ENCODE measurements at places on chromosomes 3 and 15.
A peak's percentile ranks its signal among the peaks of the same experiment; 100 is the strongest.

DNA sequence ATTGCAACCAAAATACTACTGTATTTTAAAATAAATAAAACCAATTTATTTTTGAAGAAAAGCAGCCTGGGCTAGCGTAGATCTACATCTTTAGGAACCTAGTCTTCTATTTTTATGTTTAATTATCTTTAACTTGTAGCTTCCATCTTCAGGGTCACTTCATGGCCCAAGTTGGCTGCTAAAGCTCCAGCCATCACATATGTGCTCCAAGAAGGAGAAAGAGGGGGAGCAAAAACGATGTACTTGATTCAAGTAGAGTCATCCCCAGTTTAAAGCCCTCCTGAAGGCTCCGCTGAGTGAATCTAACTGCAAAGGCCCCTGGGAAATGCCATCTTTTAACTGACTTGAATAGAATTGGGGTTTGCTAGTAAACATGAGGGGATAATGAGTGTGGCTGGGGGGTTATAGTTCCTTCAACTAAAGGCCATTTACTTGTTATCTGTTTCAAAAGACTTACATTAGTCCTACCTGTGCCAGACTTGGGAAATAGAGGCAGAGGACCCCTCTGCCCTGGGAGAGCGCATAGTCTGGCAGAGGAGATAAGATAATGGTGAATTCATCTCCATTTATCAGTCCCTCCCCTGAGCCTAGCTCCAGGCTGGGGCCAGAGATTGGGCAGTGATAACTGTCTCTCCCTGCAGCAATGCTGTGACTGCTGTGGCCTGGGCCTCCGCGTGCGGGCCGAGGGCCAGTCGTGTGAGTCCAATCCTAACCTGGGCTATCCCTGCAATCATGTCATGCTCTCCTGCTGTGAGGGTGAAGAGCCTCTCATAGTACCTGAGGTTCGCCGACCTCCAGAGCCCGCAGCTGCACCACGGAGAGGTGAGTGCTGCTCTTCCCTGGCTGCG lies 64.6 kb downstream of the FBLN2 start:
- DNase-seq, result no peak

- no peak for DNase-seq
Measured at GRCh38 chr3:189157232-189158007, 14.4 kb upstream of the TPRG1 start.

DNA sequence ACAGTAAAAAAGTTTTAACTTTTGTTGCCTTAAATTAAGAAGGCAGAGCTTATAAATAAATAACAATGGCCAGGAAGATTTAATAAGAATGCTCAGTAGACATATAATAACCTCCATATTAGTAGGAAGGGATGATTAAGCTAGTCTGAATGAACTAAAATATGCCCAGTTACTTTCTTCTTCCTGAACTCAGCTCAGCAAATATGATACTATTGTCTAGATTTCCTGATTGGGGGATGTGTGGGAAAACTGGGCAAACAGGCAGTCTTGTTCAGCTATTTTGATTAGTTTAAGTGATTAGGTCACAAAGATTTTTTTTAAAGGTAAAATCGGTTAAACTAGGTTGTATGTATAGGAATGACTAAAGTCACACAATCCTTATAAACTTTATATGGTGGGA lies 167.2 kb upstream of the SLC2A2 start:
- DNase-seq, result no peak

- no peak for DNase-seq
Measured at GRCh38 chr3:127682561-127682960, 9.8 kb downstream of the ABTB1 start.

- no peak for DNase-seq
Measured at GRCh38 chr3:185797108-185797881, 27.5 kb downstream of the IGF2BP2 start.

DNA sequence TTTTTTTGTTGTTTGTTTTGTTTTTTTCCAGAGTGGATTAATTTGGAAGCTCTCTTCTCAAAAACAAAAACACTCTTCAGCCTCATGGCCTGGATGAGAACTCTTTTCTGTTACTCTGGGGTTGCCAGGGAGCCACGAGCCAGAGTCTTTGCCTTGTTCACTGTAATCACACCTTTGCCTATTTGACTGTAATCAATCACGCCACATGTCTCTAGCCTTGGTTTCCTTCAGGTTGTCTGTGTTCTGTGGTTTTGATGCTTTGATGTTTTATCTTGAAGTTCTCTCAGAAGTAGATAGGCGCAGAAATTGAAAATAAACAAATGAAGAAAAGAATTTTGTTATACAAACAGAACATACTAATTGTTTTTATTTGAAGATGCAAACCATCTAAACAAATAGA lies 62.3 kb upstream of the IGF1R start:
- no peak for DNase-seq

- no peak for DNase-seq
Measured at GRCh38 chr3:118984699-118985098, 49.9 kb downstream of the IGSF11 start.

DNA sequence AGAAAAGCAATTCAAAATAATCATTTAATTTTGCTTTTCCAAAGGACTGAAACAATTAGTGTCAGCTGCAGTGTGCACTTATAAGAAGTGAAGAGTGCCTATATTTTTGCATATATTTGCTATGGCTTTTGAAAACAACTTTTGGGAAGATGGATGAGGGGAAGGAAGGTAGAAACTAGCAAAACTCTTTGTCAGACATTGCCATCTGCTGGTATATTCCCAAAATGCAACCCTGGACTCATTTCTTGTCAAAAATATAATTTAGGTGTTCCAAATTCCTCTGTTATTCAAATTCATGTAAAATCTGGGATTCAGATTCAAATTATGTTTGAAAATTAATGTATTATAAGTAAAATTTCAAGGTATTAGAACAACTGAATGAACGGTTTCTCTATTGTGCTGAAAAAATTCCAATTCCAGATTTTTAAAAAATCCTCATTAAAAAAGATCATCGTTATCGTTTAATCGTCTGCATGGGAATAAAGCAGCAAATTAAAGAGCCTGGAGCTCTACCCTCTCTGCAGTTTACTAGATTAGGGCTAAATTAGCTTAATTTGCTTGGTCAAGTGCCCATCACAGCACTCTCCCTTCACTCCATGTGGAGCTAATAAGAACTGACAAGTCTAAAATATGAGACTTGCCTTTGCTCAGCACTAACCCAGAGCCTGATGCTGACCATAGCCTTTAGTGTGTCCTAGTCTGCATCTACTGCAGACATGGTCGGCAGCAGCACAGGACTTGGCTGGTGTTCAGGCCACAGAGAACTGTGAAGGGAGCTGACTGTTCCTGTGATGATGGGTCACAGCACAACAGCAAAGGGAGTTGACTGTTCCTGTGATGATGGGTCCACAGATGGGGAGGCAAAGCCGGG lies 67.9 kb upstream of the MITF start:
- peak; percentile 60 for DNase-seq

- no peak for DNase-seq
Measured at GRCh38 chr3:113409676-113410075, 31.6 kb downstream of the CFAP44 start.

GRCh38 chr15:45784656-45785055 lies 149.8 kb downstream of the SQOR start:
- no peak for DNase-seq

DNA sequence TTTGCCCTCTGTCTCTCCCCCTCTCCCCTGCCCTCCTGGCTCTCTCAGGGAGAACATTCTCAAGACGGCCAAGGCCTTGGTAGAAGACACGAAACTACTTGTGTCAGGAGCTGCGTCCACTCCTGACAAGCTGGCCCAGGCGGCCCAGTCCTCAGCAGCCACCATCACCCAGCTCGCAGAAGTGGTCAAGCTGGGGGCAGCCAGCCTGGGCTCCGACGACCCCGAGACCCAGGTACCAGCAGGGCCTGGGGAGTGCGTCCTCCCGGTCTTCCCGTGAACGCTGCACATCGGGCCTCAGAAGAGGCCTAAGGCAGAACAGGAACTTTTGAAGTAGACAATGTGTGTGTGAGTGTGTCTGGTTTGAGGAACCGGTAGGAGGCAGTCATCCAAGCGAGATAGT lies 245.4 kb upstream of the TPM1 start:
- no peak for DNase-seq

DNA sequence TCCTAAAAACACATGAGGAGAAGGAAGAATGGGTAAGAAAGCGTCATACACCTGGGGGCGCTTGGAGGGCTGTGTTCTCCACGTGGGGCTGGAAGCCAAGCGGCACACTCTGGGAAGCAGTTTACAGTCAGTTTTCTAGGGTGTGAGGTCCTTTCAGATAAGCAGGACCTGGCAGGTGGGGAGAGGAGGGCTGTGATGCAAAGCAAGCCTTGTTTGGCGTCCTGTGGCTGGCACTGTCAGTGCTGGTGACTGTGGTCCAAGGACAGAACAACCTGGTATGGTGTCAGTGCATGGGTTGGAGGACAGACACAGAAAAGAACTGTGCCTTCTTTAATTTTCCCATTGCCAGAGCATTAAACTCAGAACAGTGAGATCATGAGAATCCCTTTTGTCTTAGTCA lies 260.7 kb upstream of the NR2E3 start:
- no peak for DNase-seq

DNA sequence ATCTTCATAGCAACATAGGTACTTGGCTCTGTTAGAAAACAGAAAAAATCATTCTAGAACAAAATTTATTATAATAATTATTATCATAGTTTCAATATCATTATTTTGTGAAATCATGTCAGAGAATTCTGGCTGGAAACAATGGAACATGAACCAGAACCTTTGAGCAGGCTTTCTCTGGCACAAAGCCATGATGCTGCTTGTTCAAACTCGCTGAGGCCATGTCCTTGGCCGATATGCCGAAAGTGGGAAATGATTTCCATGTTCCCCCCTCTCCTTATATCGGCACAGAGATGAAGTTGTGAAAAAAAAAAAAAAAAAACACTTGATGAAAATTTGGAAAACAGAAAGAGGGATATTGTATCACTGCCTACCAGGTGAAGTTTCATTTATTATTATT lies 49.0 kb upstream of the MRPL3 start:
- no peak for DNase-seq

DNA sequence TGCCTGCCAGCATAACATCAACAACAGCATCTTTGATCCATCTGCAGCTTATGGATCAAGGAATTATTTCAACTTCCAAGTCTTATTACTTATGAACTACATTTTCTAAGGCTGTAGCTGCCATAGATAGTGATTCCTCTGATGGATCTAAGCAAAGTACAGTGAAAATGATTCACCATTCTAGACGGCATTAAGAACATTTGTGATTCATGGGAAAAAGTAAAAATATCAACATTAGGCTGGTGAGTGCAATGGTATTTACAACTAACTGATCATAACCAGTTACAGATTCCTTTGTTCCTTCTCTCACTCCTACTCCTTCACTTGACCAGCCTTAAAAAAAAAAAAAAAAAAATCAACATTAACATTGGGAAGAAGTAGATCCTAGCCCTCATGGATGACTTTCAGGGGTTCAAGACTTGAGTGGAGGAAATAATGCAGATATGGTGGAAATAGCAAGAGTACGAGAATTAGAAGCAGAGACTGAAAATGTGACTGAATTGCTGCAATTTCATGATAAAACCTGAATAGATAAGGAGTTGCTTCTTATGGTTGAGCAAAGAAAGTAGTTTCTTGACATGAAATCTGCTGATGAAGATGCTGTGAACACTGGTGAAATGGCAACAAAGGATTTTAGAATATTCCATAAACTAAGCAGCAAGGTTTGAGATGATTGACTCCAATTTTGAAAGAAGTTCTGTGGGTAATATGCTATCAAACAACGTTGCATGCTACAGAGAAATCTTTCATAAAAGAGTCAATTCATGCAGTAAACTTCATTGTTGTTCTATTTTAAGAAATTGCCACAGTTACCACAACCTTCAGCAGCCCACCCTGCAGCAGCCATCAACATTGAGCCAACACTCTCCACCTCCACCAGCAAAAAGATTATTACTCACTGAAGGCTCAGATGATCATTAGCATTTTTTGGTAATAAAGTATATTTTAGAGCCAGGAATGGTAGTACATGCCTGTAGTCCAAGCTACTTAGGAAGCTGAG lies 22.8 kb downstream of the SLC12A6 start:
- no peak for DNase-seq

DNA sequence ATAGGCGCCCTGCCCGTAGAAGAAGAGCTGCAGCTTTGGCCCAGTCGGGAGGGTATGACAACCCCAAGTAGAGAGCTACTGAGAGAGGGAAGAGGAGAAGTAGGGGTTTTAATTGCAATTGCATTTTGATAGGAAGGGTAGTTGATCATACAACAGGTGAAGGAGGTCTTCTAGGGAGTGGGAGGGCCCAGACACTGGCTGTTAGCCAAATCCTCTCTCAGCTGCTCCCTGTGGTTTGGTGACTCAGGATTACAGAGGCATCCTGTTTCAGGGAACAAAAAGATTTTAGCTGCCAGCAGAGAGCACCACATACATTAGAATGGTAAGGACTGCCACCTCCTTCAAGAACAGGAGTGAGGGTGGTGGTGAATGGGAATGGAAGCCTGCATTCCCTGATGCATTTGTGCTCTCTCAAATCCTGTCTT lies 408.9 kb upstream of the THBS1 start:
- peak; percentile 93 for DNase-seq

DNA sequence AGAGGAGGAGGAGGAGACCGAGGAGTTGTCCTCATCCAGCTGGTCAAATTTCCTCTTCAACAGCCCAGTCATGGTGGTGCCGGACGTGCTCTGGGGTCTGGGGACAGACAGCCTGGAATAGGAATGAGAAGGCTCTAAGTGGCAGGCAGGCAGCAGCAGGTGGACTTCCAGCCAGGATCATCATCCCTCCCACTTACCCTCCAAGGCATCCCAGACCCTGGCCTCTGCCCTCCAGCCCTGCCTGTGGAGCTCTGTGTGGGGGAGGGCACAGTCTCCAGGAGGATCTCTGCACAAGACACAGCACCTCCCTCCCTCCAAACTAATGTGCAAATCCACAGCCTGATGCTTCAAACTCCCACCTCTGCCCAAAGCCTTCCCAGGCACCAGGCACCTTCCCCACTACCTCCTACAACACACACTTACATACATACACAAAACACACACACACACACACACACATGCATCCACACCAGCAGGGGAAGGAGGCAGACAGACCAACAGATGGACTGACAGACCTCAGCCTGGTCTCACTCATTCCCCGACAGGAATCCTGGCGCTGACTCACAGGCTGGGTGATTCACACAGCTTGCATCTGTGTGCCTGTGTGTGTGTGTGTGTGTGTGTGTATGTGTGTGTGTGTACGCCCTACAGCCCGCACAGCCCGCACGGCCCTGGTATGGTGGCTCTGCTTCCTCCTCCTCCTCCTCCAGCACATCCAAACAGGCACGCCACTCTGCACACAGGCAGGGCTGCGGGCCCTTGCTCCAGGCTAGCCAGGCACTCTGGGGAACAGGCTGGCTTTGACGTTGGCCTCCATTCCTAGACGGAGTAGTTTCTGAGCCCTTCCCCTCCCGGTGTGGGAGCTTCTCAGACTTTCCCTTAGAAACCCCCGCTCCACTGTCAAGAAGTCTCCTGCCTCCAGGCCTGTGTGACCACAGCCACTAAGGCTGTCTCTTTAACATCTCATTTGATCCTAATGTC lies 6.5 kb downstream of the CSRNP1 start:
- peak; percentile 91 for DNase-seq

DNA sequence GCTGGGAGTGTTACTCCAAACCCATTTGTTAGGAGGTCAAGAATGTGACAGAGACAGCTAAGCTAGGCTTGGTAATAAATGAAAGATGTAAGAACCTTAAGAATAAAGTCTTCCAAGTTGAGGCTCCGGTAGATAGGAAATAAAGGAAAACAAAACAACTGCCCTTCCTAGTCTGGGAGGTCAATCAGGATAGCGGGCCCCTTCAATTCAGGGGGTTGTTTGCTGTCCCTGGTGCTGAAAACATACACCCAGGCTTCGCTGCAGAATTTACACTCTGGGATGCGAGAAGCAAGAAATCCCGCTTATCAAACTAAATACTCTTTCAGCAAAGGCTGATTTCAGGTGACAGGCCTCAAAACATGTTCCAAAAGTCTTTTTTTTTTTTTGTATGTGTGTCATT lies 393.4 kb downstream of the NTRK3 start:
- no peak for DNase-seq

- peak; percentile 92 for DNase-seq
Measured at GRCh38 chr3:112653881-112654300, 12.9 kb upstream of the CCDC80 start.
